ENCODE measurements at places on chromosomes 4 and X. TPM values are rescaled to one million over a fixed set of nuclear protein-coding genes. Genes with fewer than 3 reads are reported as not detected.

Gene KDR
- total RNA-seq: not detected

DNA sequence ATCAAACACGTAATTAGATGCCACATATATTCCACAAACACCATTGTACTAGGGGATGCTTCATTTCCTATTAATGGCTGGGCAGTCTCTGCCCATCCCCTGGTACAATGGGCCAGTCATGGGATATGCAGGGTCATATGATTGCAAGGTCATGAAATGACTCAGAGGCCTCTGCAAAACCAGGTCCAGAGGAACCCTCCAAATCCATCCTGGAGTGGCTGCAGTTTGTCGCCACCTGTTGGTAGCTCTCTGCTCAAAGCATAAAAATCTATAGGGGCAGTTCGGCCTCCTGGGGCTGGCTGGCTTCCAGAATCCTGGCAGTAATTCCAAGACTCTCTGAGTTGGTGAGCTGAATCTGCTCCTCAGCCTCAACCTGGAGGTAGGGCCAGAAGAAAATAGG lies 22.9 kb upstream of the PUDP start:
- H3K27me3 ChIP-seq: no peaks in the 10 kb centered on the region
- H3K4me1 ChIP-seq: no peaks in the 10 kb centered on the region
- no peak overlapping the region for H3K4me3 ChIP-seq
- H3K36me3 ChIP-seq: peaks cover 1% of the 10 kb centered on the region
- no peak overlapping the region for H3K27ac ChIP-seq

DNA sequence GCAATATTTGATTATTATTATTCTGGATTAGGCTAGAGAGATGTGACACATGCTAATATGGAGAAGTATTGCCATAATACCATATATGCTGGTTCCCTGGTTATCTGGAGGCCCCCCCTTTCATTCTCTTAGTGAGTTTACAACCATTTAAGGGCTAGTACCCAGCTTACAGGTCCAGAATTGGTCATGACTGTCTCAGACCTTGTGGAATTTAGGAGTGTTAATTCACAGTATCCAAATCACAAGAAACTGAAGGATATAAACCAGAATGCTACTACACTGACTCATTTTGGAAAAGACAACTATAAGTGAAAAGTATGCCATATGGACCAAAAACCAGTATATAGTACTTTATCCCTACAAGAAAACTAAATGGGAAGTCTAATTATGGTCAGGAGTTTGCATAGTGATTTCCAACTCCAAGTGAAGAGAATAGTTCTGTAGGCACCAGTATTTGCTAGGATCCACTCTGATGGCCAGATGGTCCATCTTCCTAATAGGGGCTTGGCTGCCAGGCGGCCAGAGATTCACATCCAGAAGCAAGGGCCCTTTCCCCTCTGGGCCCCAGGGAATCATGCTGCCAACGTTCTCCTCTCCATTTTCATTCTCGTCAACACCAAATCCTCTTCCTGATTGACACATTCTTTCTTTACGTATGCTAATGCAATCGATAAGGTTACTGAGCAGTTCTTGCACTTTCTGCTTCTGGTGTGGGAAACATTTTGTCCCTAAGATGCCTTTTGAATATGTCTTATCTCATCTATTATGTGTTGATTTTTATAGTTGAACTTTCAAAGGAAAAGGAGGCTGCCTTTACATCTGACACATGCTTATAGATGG lies 123.6 kb downstream of the SHROOM3 start:
- H3K27ac ChIP-seq: no peak overlapping the region
- H3K4me1 ChIP-seq: peaks cover 5% of the 10 kb centered on the region
- no peaks in the 10 kb centered on the region for H3K36me3 ChIP-seq
- DNase-seq: no peak

DNA sequence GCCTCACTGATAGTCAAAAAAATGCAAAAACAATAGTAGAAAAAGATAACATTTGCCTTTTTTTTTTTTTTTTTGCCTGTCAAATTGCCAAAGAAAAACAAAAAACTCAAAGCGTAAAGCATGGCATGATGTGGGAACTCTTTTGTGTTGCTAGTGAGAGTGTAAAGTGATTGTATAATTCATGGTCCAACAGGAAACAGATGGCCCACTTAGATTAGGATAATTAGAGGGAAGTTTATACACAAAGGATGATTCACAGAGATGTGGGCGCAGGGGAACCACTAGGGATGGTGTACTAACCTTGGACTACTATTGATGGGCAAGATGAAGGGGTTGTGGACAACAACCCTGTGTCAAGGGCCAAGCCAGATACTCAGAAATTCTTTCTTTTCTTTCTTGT lies 16.4 kb downstream of the MCUB start:
- no peak overlapping the region for H3K27ac ChIP-seq
- no peaks in the 10 kb centered on the region for H3K27me3 ChIP-seq
- DNase-seq: no peak
- H3K36me3 ChIP-seq: peaks cover 35% of the 10 kb centered on the region
- H3K4me3 ChIP-seq: no peak overlapping the region

DNA sequence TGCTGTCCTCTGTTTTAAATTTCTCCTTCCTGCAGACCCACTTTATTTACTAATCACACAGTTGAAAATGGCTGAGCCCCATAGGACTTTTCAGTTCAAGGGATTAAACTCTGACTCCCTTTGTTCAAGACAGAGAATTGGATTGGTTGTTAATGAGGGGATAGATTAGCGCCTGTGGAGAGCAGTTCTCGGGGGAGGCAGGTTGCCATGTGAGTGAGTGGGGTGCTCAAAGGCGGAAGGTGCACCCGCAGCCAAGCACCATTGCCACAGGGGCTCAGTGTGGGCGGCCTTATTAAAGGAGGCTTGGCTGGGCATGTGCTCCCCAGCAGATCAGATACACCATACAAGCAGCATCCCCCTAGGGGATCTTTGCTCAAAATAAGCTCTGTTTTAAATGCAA lies 7.9 kb upstream of the CBR4 start:
- H3K27me3 ChIP-seq: no peaks in the 10 kb centered on the region
- H3K27ac ChIP-seq: no peak overlapping the region
- H3K4me3 ChIP-seq: no peak overlapping the region
- no peaks in the 10 kb centered on the region for H3K36me3 ChIP-seq

- no peaks in the 10 kb centered on the region for H3K4me1 ChIP-seq
- no peak for DNase-seq
- H3K27me3 ChIP-seq: no peaks in the 10 kb centered on the region
- no peak overlapping the region for H3K4me3 ChIP-seq
- H3K27ac ChIP-seq: no peak overlapping the region
- no peaks in the 10 kb centered on the region for H3K36me3 ChIP-seq
Measured at GRCh38 chr4:29131304-29131703, 1588.9 kb upstream of the PCDH7 start.

- peaks cover 2% of the 10 kb centered on the region for H3K36me3 ChIP-seq
- no peak for DNase-seq
- H3K27me3 ChIP-seq: peaks cover 26% of the 10 kb centered on the region
- no peaks in the 10 kb centered on the region for H3K4me1 ChIP-seq
- H3K27ac ChIP-seq: no peak overlapping the region
Measured at GRCh38 chr4:140227286-140227685, 73.3 kb upstream of the MAML3 start.

DNA sequence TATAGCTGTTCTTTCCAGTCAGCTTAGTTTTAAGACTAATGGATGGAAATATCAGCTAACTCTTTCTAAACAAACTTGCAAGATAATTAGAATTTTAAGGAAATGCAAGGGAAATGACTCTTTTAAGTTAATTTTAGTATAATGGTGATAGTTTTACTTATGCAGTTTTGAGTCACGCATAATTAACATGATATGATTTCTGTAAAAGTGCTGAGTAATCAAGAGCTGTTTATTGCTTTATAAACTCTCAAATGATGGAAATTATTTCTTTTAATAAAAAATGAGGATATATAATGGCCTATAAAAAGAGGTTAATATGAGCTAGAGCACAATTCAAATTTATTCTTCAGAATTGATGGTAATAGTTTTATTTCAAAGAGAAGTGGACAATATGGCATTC lies 385.9 kb downstream of the GLUD2 start:
- no peak overlapping the region for H3K27ac ChIP-seq
- H3K4me1 ChIP-seq: no peaks in the 10 kb centered on the region
- no peaks in the 10 kb centered on the region for H3K27me3 ChIP-seq
- no peak for DNase-seq
- H3K36me3 ChIP-seq: no peaks in the 10 kb centered on the region

DNA sequence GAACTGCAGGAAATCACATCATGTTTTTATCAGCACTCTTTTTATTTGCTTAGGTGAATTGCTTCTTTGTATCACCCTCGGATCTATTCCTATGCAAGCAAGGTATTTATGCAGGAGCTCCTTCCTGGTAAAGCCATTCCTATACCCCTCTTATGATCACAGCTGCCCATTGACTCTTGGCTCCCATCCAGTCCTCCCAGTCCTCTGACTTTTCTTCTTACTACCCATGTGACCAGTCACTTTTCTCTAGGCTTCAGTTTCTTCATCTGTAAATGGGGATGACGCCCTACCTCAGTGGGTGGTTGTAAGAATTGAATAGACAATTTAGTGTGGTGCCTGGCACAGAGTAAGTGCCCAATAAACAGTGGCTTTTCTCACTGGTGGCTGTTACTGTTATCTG lies 144.9 kb downstream of the FHIP1A start:
- no peak for DNase-seq
- H3K4me3 ChIP-seq: no peak overlapping the region
- H3K27me3 ChIP-seq: peaks cover 21% of the 10 kb centered on the region
- no peaks in the 10 kb centered on the region for H3K4me1 ChIP-seq
- H3K27ac ChIP-seq: no peak overlapping the region
- peaks cover 2% of the 10 kb centered on the region for H3K36me3 ChIP-seq

All from activated CD8-positive, alpha-beta memory T cell treated with anti-CD3 and anti-CD28 coated beads, Interleukin-2, amount 10 ng/mL, durations not matched to agents 7 days and 5 days (primary cell).